ENCODE measurements at places on chromosomes 7 and 10.

GRCh38 chr7:73555411-73555982, 2.0 kb downstream of the BCL7B start:
- DNase-seq: no peak

DNA sequence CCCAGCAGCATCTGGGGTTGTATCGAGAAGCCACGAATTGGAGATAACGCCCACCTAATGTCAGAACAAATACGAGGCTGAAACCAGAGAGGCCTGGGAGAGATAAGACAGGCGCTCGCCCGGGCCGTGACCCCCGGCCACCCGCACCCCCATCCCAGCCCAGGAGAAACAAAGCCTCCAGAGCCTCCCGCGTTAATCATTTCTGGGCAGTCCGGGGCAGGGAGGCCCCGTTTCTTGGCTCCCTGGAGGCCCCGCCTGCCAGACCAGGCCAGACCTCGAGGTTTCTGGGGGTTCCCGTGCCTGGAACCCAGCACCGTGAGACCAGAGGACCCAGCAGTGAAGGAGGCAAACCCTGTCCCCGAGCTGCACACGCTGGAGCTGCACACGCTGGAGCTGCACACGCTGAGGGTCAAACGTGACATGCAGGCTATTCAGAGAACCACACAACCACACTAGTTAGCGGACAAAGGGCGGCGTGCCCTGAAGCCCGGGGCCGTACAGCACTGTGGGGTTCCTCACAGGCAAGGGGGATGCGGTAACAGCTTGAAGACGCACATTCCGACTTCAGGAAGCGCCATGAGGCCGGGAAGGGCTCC, 53.4 kb downstream of the FOXL3 start:
- DNase-seq: no peak

- no peak for DNase-seq
These were observed 27.0 kb upstream of the GPR26 start for GRCh38 chr10:123639131-123639530.

- DNase-seq: no peak
These were observed 518.9 kb upstream of the CELF2 start for GRCh38 chr10:10498781-10499180.

DNA sequence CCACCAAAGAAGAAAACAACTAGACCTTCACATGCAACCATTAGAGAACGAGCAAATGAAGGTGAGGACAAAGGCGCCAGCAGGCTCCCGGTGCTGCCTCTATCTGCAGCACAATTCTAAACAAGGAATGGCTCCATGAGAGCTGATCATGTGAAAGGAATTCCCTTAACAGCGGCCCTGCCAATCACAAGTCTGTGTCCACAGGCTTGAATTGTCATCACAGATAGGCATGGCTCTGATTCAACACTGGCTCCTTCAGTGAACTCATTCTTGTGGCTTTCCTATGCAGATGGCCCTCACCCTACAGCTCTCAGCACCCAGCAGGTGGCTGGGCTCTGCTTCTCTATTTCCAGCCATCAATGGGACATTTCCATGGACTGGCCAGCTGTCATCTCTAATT, 36.2 kb downstream of the LAMB1 start:
- DNase-seq: no peak

GRCh38 chr10:78231939-78232338, 198.3 kb downstream of the RPS24 start:
- DNase-seq: no peak

- peak; percentile 59 for DNase-seq
These were observed 108.7 kb downstream of the TCF7L2 start for GRCh38 chr10:113058523-113059370.

GRCh38 chr7:154450451-154450850, 398.3 kb downstream of the DPP6 start:
- no peak for DNase-seq

GRCh38 chr10:80580638-80581468, 43.2 kb downstream of the SH2D4B start:
- peak; percentile 6 for DNase-seq

DNA sequence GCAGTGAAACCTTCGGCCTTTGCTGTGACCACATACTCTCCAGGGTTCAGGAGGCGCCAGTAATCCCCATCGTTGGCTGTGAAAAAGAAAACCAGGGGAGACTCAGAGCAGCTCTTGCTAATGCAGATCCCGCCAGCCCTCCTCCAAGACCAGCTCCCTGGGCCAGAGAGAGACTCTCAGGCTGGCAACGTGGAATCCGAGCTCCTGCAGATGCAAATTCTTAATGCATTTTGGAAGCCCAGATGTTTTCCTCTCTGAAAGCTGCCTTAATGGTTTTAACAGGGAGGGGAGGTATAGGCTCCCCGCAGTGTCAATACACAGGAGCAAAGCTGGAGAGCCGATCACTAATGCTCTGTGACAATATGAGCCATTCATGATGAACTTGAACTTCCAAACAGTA, 80.8 kb downstream of the GPR26 start:
- DNase-seq: no peak

GRCh38 chr10:48745662-48746245, 61.1 kb downstream of the WDFY4 start:
- no peak for DNase-seq

DNA sequence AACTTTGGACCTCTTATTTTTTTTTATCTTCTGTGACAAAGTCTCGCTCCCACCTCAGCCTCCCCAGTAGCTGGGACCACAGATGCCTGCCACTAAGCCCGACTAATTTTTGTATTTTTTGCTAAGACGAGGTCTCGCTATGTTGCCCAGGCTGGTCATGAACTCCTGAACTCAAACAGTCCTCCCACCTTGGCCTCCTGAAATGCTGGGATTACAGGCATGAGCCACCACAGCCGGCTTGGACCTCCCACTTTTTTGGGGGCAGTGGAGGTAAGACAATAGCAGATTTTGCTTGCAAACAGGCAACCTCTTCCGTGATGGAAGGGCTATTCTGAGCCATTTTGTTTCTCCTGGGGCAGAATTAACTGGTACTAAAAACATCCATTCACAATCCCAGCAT, 1.2 kb upstream of the TRRAP start:
- DNase-seq: no peak

DNA sequence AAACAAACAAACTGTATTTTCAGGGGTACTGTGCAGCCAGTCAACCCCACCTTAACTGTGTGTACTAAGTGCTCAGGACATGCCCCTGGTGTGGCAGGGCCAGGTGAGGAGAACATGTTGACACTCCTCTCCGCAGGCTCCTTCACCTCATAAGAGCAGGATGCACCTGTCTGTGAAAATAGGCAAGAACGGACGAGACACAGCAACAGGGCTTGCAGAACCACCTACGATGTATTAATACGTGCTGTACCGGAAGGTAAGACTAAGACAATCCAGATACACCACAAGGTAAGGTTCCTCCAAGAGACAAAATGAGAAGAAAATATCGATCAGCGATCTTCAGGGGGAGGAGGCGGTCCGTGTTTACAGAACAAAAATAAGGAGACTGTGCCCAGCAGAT, 65.8 kb upstream of the CAMK2B start:
- peak; percentile 11 for DNase-seq

- no peak for DNase-seq
These were observed 219.3 kb upstream of the GLI3 start for GRCh38 chr7:42456267-42456666.

DNA sequence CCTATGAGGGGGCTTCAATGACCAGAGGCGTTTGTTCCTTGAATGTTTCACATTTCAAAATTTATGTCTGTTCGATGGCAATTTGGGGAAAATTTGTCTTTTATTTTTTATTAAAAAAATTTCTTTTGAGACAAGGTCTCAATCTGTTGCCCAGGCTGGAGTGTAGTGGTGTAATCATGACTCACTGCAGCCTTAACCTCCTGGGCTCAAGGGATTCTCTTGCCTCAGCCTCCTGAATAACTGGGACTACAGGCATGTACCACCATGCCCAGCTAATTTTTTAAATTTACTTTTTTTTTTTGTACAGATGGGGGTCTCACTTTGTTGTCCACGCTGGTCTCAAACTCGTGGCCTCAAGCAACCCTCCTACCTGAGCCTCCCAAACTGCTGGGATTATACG, 39.7 kb downstream of the OTUD1 start:
- DNase-seq: no peak

DNA sequence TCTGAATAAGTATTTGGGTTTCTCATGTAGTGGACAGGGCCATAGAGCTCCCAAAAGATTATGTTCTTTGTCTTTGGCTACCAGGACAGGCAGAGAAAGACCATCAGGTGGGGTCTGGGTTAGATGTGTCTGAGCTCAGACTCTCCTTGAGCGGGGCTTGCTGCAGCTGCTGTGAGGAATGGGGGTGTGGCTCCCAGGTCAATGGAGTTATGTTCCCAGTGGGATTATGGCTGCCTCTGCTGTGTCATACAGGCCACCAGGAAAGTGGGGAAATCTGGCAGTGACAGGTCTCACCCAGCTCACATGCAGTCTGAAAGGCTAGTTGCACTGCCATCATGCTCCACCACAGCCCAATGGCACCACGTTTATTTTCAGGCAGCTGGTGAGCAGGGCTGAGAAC, 97.0 kb upstream of the FERD3L start:
- no peak for DNase-seq

DNA sequence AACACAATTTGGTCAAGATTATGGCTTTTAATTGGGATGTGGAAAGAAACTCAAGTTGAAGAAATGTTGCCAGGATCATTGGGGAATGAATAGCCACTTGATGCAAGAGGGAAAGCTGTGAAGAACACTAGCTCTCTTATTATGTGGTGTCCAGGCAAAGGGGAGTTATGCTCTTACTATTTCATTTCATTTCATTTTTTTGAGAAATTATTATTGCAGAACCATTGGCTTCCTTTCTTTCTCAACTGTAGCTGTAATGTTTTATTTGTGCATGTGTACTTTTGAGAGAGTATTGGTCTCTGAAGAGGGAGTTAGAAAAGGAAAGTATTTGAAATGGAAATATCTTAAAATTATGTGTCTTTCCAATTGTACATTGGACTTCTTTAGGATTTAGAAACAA, 312.6 kb upstream of the BMPER start:
- DNase-seq: no peak

- no peak for DNase-seq
These were observed 23.3 kb downstream of the UBTD1 start for GRCh38 chr10:97522071-97522470.

DNA sequence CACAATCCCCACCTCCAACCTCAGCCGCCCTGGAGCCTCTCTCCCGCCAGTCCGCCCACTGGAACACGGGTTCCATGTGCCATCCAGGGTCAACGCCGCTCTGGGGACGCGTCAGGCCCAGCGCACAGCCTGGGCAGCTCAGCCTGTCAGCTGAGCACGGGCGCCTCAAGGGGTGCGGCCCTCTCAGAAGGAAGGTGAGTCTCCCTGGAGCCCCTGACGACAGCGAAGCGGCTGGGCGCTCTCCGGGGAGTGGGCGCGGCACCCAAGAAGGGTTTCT, 1.2 kb upstream of the SLC18A3 start:
- no peak for DNase-seq

DNA sequence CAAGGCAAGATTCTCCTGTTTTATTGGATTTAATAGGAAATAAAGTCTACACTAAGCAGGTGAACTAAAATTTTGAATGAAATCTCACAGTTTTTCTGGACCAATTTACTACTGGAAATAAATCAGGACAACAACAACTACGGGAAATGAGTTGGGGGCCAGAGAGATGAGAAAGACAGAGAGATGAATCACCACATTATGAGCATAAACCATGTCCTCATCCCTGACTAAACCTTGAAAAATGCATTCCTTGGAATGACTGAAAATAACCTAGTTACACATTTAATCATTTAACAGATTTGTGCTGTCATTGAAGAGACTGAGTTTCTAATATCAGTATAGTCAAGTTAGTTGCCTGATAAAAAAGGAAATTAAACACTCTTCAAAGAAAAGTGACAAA, 608.4 kb upstream of the KCND2 start:
- no peak for DNase-seq

- no peak for DNase-seq
These were observed 20.6 kb downstream of the KLHDC10 start for GRCh38 chr7:130090745-130091532.

GRCh38 chr10:46317889-46318288, 31.1 kb downstream of the ANTXRL start:
- no peak for DNase-seq

- no peak for DNase-seq
These were observed 23.7 kb upstream of the C10orf105 start for GRCh38 chr10:71743089-71743838.

DNA sequence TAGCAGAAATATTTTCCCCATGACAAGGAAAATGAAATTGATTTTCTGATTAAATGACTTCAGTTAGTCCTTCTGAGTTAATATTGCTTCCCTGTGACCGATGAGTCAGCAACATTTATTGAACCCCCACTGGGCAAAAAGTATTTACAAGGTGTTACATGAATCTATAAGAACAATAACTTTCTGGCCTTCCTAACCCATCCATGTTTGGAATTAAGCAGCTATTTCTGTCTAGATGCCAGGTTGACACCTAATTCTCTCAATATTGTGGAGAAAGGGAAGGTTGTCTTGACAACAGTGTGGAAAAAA, 112.9 kb upstream of the JAZF1 start:
- DNase-seq: no peak

DNA sequence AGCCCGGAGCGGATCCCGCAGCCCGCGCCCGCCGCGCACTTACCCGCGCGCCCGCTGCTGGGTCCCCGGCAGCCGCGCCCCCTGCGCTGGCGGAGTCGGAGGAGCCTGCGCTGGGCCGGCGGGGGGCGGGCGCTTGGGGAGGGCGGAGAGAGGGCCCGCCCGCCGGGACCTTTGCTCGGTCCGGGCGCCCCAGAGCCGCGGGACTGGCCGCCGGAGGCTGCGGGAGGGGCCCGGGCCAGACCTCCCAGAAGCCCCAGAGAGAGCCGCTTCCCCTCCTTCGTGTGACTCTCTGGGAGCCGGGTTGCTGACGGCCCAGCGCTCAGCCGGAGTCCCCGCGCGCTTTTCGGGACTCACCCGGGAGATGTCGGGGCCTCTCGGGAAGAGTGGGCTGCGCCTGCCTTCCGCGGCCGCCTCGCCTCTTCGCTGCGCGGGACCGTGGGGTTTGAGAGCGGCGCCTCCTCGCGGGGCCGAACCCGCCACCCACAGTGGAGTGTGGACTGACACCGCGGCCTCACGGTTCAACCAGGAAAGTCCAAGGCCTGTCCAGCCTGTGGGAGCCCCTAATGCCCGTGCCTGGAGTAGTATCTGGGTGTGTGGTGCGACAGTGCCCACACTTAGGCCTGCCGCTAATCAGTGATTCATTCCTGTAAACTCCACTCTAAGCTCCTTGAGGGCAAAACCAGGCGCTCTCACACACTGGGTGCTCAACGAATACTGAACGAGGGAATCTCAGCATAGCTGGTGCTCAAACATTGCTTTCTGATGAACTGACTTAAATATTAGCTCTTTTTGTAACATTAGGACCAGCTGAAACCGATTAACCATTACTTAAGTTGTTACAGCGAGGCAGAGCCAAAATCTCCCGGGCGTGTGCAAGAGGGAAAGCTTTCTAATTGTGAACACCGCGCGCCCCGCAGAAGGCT, at the start of gene GSDME:
GSDME (minus strand) TSS at position 112 of the 923 bp plus-strand sequence. CDS start 7,690 bp downstream, outside the sequence.
- DNase-seq: peak; percentile 46

GRCh38 chr7:42461537-42461936, 224.5 kb upstream of the GLI3 start:
- DNase-seq: no peak

DNA sequence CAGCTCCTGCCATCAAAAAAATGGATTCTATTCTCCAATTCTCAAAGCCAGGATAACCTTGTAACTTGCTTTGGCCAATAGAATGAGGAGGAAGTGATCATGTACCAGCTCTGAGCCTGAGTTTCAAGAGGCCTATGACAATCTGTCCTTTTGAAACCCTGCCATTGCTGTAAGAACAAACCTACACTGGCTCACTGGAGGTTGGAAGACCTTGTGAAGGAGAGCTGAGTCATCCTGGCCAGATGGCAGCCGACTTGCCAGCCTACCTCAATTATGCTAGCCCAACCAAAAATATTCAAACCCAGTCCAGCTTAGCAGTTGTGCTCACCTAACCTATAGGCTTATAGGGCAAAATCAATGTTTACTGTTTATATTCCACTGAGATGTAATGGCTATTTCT, 93.0 kb downstream of the HGF start:
- no peak for DNase-seq
